ENCODE measurements at places on chromosomes 7 and 10. TPM values are rescaled to one million over a fixed set of nuclear protein-coding genes. Genes with fewer than 3 reads are reported as not detected.

Gene ABLIM1
- total RNA-seq = 808 TPM

Gene TACR2
- total RNA-seq = not detected

Gene LDB3
- total RNA-seq = 1,459 TPM

Gene CDHR3
- total RNA-seq = 0.89 TPM

Gene CREB3L2
- total RNA-seq = 22.3 TPM

Gene CYP3A4
- total RNA-seq = not detected

Gene TES
- 26.2 TPM for total RNA-seq

Gene ITGB8
- total RNA-seq = 4.8 TPM

Gene ZNF12
- 15.5 TPM for total RNA-seq

Gene ATOH7
- total RNA-seq = not detected

Gene FGFBP3
- 0.27 TPM for total RNA-seq

Gene CC2D2B
- total RNA-seq = 0.45 TPM

Gene DOCK4
- total RNA-seq = 13.9 TPM

Gene FZD1
- 12.1 TPM for total RNA-seq

Gene SLC18A2
- 0.17 TPM for total RNA-seq

Gene GHRHR
- not detected for total RNA-seq

Gene PNLIPRP1
- total RNA-seq = not detected

Gene SDK1
- 2.5 TPM for total RNA-seq

Gene UPK3B
- 2.2 TPM for total RNA-seq

Gene WNT2
- total RNA-seq = 0.57 TPM

Gene CUBN
- total RNA-seq = 0.77 TPM

Gene PDK4
- total RNA-seq = 289 TPM

Gene CNPY1
- not detected for total RNA-seq

Gene MORN4
- total RNA-seq = 8.7 TPM

Gene YAE1
- total RNA-seq = 15.9 TPM

Gene LSM8
- total RNA-seq = 22.8 TPM

Gene GPR26
- total RNA-seq = not detected

Gene AGR3
- not detected for total RNA-seq

Gene IFIT1B
- not detected for total RNA-seq

Gene EVX1
- total RNA-seq = not detected

Gene HECW1
- total RNA-seq = not detected

Gene COA1
- 72.5 TPM for total RNA-seq

Gene HDAC9
- 30.7 TPM for total RNA-seq

Gene SH2B2
- total RNA-seq = 0.99 TPM

Gene CHCHD3
- total RNA-seq = 204 TPM

Gene CAV2
- 204 TPM for total RNA-seq

Gene MMRN2
- 31.3 TPM for total RNA-seq

Gene SAP25
- 0.77 TPM for total RNA-seq
